Stimulated activated naive CD4-positive, alpha-beta T cell (primary cell): ENCODE measurements at places on chromosomes 1 and 21.

DNA sequence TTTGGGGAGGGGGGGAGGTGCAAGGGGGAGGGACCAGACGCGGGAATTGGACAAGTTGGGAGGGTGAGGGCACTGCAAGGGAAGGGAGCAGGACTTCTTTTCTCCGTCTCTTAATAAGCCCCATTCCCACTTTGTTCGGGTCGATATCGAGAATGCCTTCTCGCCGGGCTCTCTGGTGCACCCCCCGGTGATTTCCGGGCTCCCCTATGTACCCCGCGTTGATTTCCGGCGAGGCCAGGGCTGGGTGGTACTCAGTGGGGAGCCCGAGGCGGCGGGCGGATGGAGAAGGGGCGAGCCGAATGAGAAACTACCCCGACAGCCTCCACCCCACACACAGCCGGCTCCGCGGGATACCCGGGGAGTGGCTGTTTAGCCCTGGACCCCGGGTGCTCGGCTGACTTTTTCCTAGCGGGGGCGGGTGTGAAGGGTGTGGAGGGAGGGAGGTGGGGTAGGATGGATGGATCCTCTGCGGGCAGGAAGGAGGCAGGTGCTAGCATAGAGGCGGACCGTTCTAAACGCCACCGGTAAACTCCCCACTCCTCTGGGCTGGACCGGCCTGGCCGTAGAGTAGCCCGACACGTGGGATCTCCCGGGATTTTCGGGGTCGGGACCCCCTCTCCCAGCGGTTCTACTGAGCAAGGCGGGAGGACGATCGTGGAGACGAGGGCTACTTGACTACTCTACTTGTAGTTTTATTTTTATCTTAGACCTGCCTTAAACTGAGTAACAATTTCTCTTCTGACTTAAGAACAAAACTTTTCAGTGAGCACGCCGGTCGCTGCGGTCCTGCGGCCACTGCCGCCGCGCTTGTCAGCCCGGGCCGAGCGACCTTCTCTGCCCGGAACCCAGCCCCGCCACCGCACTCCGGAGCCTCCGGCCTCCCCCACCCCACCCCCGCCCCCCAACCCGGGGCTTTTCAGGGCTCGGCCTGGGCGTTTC lies 1.0 kb downstream of the RNF220 start:
- DNase-seq: peak; percentile 44

DNA sequence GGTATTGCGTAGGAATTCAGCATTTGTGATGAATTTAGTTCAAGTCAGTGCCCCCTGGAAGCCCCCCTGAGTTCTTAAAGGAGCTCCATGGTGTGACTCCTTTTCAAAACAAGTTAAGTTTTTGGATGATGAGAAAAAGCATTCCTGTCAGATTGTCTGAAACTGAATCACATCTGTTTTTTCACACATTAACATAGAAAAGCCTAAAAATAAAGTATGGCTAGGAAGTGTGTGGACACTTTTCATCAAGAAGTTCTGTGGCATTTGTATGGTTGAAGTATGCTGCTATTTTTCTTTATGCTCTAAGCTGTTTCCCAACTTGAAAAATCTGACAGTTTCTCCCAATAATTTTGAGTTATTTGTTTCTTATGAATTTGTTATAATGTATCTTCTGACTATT lies 33.7 kb downstream of the PRDM2 start:
- DNase-seq: no peak

DNA sequence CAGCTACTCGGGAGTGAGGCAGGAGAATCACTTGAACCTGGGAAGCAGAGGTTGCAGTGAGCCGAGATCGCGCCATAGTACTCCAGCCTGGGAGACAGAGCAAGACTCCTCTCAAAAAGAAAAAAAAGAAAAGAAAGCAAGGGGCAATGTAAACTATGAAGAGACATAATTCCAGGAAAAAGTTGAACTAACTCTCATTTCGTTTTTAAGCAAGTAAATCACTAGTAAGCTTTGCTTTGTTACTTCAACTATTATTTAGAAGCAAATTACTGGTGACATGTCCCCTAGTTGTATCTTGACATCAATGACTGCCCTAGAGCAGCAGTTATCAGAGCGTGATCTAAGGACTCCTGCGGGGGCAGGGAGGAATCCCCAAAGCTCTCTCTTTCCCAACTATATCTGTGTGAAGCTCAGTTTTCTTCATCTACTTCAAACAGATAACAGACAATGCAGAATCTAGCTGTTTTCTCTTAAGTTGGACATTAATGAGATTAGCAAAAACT lies 18.7 kb downstream of the CLSTN1 start:
- DNase-seq: no peak

DNA sequence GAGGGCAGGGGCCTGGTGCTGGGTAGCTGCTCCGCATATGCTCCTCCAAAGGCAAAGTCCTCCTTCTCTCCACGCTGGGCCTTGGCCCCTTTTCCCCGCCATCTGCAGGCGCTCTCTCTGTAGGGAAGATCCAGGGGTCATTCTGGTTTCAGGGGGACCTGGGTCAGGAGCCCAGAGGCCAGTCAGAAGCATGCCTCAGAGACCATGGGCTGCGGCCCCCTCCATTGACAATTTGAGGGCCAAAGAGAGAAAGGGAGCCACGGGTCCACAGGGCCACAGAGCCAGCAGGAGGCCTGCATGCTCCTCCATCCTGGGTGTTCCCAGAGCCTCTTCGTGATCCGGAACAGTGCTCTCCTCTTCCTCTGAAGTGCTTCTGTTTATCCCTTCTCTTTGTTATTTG lies 2.1 kb upstream of the CLDN19 start:
- DNase-seq: no peak

- no peak for DNase-seq
These were observed 69.8 kb upstream of the DNAH14 start for GRCh38 chr1:224859651-224860050.

- no peak for DNase-seq
These were observed 163.2 kb upstream of the HMCN1 start for GRCh38 chr1:185570962-185571361.

GRCh38 chr1:205124726-205125125 lies 2.9 kb upstream of the RBBP5 start:
- DNase-seq: no peak

DNA sequence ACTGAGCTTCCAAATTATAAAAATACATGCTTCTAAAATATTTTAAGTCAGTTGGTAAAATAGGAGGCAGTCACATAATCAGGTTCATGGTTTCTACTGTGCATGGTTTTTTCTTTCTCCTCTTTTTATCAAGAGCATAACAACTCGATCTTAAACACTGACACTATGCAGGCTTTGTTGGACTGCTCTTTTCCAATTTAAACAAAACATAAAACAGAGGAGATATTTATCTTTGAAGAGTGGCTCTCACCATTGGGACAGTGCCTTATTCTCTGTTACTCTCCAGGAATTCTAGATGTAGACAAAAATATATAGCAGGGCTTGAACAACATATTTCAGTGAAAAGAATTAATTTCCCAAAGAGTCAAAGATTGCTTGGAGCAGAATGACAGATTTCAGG lies 883.5 kb upstream of the ADGRL2 start:
- DNase-seq: no peak

DNA sequence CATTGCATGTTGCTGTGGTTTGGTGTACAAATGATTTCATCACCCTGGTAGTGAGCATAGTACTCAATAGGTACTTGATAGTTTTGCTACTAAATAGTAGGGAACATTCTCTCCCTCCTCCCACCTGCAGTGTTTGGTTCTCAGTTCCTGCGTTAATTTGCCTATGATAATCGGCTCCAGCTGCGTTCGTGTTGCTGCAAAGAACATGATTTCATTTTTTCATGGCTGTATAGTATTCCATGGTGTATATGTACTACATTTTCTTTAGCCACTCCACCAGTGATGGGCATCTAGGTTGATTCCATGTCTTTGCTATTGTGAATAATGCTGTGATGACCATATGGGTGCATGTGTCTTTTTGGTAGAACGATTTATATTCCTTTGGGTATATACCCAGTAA lies 903.4 kb downstream of the TTLL7 start:
- no peak for DNase-seq

GRCh38 chr1:21372383-21372782 lies 67.6 kb upstream of the NBPF3 start:
- DNase-seq: no peak

DNA sequence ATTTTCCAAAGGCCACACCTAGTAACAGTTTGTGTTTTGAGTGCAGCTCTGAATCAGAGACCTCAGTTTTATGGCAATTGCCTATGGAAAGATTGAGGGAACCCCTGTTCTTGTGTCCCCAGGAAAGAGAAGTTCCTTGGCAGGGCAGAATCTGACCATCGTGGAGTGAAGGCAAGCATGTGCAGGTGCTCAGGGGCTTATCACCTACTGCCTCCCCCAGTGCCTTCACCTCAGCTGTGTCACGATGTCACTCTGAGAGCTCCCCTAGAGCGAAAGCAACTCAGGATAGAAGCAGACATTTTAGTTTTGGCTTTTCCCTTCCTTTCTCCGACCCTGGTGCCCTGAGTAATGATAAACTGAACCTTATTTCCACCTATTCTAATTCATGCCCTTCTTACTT lies 1.8 kb upstream of the SPRR1A start:
- DNase-seq: no peak

GRCh38 chr1:26582053-26582835 lies 52.7 kb downstream of the RPS6KA1 start:
- DNase-seq: no peak

- DNase-seq: no peak
These were observed 320 bp downstream of the C1orf174 start for GRCh38 chr1:3899754-3900149.

GRCh38 chr1:246383239-246383589 lies 123.9 kb downstream of the SMYD3 start:
- no peak for DNase-seq

GRCh38 chr21:38733972-38734546 lies 71.7 kb upstream of the ETS2 start:
- DNase-seq: peak; percentile 41

- no peak for DNase-seq
These were observed 8.7 kb downstream of the CTNNBIP1 start for GRCh38 chr1:9901148-9902059.

- no peak for DNase-seq
These were observed 216.6 kb upstream of the ZP4 start for GRCh38 chr1:238107322-238107721.

DNA sequence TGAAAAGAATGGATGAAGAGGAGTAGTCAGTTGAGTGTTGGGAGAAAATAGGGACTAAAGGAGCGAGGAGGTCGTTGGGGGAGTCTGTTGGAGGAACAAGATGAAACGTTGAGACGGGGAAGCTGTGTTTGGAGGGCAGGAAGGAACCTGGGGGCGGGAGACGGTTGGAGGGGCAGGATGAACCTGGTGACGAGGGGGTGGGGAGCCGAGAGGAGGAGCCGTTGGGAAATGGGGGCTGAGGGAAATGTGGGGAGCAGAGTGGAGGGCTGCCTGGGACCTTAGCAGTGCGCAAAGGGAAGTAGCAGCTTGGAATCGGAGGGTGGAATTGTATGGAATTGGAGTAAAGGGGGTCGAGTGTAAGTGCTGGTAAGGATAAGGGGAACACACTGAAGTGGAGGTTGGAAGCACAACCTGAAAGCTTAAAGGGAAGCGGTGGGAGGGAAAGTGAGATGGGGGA lies 630 bp downstream of the MTF2 start:
- no peak for DNase-seq

DNA sequence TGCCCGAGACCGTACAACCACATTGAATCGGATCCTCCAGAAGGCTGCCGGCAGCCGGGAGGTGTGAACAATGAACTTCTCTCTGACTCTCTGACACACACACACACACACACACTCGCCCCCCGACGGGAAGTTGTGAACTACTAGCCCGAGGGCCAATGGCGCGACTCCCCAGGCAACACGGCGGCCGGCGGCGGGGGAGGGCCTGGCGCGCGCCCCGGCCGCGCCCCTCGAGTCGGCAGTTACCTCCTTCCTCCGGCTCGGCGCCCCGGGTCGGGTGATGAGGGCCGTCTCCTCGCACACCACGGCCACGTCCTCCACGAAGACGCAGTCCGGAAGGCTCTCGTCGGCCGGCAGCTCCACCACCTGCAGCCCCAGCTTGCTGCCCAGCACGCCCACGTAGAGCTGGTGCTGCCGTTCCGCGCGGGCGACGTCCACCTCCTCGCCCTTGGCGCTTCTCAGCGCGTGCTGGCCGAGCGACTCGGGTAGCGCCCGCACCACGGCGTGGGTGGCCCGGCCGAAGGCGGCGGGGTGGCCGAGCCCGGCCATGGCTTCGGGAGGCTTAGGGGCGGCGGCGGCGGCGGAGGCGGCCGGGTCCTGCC lies 361 bp downstream of the DDAH1 start:
- no peak for DNase-seq

- DNase-seq: no peak
These were observed 91.5 kb upstream of the F3 start for GRCh38 chr1:94633051-94633450.

GRCh38 chr1:180131510-180131909 lies 23.2 kb upstream of the QSOX1 start:
- no peak for DNase-seq

GRCh38 chr1:230146709-230147108 lies 79.7 kb downstream of the GALNT2 start:
- DNase-seq: no peak

DNA sequence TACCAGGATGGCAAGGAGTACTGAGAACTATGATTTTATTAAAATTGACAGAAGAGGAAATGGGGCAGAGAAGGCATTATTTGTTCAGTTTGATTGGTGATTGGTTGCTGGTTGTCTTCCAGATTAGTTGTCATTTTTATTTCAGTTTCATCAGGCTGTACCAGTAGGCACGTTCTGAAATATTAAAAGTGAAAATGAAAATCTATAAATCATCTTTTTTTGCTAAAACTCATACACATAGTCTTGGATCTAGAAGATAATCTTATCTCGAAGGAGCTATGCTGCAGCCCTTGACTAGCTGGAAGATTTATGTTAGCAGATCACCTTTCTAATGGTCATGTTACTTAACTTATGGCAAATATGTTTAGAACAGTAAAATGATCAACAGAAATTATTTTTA lies 29.0 kb downstream of the NEK7 start:
- no peak for DNase-seq
